Caco-2 (cell line): ENCODE measurements at places on chromosomes 12 and 14. TPM values are rescaled to one million over a fixed set of nuclear protein-coding genes. Genes with fewer than 3 reads are reported as not detected.

DBX2 gene
- total RNA-seq, result not detected in 2 replicates

SLC6A12 gene
- 1.5 and 2.1 TPM in 2 replicates for total RNA-seq

ERP27 gene
- 0.98 and 1.1 TPM in 2 replicates for total RNA-seq

CPM gene
- total RNA-seq, result 7.8 and 8.2 TPM in 2 replicates

NOS1 gene
- not detected in 2 replicates for total RNA-seq

CLEC6A gene
- not detected in 2 replicates for total RNA-seq

LRRIQ1 gene
- total RNA-seq, result not detected in 2 replicates
